ENCODE measurements at places on chromosomes 7 and 10.

DNA sequence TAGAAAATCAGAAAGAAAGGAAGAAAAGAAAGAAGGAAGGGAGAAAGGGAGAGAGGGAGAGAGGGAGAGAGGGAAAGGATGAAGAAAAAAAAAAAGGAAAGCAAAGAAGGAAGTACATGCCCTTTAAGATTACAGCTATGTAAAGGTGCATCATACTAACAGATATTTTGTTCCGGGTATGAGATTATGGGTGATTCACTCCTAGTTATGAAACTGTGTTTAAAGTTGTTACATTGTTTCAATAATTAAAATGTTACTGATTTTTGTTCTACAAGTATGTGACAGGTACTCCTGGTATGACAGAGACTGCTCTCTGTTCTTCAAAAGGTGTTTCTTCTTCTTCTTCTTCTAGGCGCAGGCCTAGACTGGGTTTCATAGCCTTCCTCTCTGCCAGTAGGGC lies 808.9 kb downstream of the GRID1 start:
- DNase-seq = no peak

GRCh38 chr10:119415536-119416503 lies 126.7 kb downstream of the RGS10 start:
- DNase-seq = no peak

DNA sequence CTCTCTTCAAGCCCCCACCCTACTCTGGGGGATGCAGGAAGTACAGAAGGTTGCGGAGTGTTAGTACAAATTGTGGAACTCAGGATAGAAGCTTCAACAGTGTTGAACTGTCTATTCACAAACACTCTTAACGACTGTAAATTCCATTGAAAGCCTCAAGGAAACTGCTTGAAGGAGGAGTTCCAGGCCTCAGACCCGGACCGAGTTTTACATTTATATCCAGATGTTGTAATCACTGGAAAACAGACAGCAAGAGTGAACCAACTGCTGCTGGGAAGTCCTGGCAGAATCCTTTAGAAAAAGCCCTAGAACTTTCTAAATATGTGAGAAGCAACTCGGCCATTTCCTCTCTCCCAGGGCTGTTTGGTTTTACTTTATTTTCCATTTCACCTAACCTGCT lies 84.1 kb upstream of the LRRC18 start:
- DNase-seq = no peak

DNA sequence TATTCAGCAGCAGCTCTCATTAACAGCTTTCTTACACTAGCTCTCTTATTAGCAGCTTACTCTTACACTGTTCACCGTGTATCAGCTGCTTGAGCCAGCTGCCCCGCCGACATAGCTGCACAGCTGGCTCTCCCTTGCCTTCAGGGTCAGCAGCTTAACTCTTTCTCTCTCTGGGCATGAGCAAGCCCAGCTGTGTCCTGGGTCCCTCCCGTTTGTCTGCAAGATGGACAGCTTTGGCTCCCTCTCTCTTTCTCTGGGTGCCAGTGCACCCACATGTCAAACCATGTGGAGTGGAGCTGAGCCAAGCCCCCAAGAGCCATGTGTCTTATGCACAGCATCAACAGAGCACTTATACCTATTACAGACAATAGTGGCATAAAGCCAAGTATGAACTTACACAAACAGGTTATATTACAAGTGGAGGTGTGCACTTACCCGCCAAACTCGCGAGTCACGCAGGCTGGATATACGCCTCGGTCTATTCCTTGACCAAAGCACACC lies 35.7 kb upstream of the MTPAP start:
- DNase-seq = no peak

DNA sequence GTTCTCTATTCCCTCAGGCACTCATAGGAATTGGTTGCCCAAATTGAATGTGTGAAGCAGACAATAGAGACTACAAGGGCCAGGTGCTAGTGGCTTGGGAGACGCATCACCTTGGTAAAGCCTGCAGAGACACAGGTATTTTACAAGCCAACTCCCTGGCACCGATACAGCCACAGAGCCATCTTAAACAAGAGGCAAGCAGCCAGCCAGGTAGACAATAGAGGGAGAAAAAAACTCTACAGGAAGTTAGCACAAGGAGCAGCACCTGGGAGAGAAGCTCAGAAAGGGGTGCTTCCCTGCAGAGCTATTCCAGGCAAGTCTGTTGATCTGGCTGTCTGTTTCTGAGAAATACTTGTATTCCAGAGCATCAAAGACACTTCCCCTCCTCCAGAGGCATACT lies 43.0 kb upstream of the CDK1 start:
- no peak for DNase-seq

DNA sequence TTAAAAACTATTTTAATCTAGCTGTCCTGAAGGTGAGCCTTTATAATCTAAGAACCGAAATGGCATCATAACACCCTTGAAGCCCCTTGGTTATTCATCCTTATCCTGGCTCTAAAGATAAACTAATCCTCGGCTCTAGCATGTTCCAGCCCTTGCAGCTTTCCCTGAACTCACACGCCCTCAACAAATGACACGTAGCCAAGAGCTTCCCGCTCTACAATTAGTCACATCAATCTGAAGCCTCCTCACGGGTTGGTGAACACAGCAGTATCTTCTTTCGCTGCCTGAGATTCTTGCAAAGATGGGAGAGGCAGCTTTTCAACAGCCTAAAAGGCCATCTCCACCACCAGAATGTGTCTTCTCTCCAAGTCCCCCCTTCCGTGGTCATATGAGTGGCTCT lies 4.1 kb downstream of the FRMD4A start:
- DNase-seq = no peak

- DNase-seq = no peak
Observed at GRCh38 chr7:112370436-112370835, 79.8 kb upstream of the IFRD1 start.

GRCh38 chr7:3041986-3042675 lies 1.5 kb downstream of the CARD11 start:
- no peak for DNase-seq

GRCh38 chr7:94580601-94581000 lies 71.0 kb downstream of the CASD1 start:
- no peak for DNase-seq

GRCh38 chr7:151813445-151813844 lies 63.5 kb downstream of the PRKAG2 start:
- DNase-seq = no peak

- DNase-seq = no peak
Observed at GRCh38 chr7:43905209-43905946, 1.0 kb downstream of the URGCP start.

GRCh38 chr10:110399106-110399964 lies 94.6 kb upstream of the SMNDC1 start:
- DNase-seq = no peak

DNA sequence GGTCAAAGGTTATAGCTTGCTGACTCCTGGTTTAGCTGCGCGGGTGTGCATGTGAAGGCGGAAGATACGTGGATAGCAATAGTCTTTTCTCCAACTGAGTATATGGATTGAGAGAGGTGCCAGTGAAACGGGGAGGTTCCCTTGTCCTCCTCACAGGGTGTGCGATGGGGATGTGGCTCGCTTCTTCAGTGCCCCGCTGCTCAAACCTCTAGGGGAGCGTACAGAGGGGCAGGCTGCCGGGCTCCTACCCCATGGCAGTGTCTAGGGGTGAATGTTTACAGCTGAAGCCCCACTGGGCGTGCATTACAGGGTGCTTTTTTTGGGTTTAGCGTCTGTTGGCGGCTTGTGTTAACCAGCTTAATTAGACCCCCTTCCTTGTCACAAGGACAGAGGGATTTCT lies 438.5 kb downstream of the CCSER2 start:
- DNase-seq = no peak

- no peak for DNase-seq
Observed at GRCh38 chr7:38276096-38276877, 2.9 kb upstream of the TARP start.

DNA sequence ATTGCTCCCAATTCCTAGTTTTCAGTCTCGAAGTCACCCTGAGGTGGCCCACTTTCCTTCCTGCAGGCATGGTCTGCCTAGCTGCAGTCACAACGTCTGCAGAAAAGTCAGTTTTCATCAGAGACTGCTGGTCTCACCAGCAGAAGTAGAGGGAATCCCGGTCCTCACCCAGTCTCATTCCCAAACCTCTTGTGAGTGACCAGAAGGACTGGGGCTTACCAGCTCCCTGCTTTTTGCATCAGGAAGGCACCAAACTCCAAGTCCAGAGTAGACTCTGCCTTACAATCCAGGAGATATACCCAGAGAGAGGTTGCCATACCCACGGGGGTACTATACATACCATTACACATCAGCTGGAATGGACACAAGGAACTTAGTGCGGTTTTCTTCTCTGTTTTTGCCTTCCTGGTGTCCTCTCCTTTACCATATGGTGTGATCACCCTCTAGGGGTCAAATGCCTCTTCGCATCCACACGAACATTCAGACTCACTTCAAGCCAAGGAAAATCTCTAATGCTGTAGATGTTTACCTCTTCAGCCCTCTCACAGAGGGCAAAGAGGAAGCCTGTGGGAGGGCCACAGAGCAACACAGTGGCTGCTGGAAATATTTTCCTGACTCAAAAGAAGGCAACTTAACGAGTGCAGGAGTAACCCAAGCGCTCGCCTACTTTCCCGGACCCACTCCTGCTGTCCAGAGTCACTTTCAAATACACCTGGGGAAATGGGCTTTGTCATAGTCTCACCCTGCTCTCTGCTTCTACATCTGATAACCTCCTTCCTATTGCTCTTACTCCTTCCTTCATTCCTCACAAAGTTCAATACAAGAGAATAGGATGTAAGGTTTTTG lies 220.9 kb downstream of the C7orf25 start:
- DNase-seq = peak; percentile 41

DNA sequence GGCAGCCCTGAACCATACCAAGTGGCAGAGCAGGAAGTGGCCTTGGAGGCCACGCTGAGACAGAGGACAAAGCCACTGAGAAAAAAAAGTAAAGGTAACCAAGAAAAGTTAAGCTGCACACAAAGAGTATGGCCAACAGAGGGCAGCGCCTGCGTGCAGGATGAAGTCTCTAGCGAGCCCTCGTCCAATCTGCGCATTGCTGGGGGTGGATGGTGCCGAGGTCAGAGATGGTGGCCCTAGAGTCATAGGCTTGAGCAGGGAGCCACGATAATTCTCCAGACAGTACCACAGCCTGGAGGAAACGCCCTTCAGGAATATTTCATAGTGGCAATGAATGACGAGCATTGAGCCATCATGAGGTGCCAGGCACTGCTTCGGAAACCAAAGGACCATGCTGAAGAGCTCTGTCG lies 9.7 kb downstream of the ATP6V0E2 start:
- peak; percentile 49 for DNase-seq

DNA sequence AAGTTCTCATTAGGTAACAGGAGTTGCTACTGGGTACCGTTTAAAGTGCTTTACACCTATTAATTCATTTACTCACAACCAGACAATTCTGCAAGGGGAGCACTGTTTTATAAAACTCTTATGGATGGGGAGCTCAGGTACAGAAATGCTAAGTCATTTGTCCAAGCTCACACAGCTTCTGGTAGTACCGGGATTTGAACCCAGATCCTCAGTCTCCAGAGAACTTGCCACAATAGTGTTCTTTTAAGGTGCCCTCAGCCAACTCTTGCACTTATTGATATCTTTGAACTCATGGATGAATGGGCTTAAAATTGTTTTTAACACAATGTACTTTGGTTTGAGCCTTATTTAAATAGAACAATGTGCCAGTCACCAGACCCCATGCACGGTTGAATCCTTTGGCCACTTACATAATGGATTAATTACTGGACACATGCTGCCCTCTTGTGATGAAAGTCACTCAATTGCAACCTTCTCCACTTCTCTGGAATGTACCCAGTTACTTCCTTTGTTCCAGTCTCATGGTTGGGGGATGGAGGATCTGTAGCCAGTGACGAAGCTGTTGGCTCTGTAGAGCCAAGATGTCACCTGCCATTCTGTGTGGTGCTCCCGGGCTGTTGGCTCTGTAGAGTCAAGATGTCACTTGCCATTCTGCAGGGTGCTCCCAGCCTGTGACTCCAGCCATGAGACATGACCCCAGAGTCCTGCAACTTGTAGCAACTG lies 65.6 kb downstream of the NOD1 start:
- DNase-seq = peak; percentile 53

- DNase-seq = no peak
Observed at GRCh38 chr7:72467237-72467636, 55.1 kb upstream of the CALN1 start.

GRCh38 chr10:113104047-113104446 lies 154.0 kb downstream of the TCF7L2 start:
- no peak for DNase-seq

Measured in neuronal stem cell (in vitro differentiated cells).